ENCODE measurements at places on chromosomes 2 and 18.
A peak's percentile ranks its signal among the peaks of the same experiment; 100 is the strongest.

DNA sequence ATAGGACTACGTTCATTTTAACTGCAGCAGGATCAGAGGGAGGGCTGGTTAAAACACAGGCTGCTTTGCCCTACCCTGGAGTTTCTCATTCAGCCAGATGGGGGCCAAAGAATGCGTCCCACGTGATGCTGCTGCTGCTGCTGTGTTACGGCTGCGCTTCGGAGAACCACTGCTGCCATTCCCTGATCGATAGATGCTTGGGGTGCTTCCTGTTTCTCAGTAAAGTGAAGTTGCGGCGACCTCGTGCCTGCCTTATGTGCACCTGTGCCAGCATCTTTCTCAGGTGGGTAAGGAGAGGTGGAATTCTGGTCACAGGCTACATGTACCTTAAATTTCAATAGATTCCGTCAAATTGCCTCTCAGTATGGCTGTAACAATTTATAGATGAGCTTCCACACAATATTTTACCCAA lies 24.7 kb upstream of the TOGARAM2 start:
- DNase-seq: peak; percentile 47

- DNase-seq: no peak
Measured at GRCh38 chr2:182193291-182193690, 207.6 kb downstream of the PPP1R1C start.

DNA sequence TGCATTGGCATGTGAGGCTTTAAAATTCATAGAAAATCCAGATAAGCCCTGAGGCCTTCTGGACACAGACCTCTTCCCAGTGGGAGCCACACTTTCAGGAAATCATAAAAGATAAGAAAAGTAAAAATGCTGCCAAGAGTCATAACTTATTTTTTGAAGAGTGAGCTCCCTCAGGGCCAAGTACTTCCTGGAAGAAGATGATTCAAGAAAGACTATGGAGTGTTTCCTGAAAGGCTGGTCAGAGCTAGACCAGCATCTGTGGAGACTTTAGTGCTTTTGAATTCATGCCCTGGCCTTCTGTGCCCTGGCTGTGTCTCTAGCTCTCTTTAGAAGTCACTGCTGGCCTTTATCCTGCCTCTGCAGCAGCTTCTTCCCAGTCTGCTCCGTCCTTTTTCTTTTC lies 6.4 kb upstream of the XDH start:
- DNase-seq: no peak

DNA sequence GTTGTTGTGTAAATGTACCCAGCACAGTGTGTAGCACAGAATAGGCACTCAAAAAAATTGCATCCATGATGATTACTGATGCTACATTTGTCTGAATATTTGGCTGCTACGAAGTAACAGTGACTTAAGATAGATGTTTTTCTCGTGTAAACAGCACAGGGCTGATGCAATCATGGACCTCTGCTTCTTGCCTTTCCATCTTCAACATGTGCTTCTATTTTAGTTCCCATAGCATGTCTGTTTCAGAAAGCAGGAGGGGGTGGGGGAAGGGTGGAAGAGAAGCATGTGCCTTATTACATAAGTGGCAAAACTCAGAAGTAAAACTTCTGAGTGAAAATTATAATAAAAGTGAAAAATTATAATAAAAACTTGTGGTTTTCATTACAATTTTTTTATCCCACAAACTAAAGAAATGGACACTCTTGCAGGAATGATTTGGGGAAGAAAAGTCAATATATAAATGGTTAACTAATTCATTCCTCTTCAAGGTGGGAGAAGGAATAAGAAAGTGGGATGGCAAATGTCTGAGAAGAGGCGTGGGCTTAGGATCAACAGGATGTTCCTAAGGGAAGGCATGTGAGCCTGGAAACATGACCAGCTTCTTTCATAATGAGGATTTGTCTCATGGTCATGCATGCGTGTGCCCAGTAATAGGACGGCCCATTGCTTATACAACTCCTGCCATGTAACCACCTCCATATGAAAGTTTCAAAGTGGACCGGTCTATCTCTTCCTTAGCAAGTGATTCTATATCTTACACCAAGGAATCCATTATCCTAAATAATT lies 27.2 kb downstream of the CCBE1 start:
- peak; percentile 87 for DNase-seq

DNA sequence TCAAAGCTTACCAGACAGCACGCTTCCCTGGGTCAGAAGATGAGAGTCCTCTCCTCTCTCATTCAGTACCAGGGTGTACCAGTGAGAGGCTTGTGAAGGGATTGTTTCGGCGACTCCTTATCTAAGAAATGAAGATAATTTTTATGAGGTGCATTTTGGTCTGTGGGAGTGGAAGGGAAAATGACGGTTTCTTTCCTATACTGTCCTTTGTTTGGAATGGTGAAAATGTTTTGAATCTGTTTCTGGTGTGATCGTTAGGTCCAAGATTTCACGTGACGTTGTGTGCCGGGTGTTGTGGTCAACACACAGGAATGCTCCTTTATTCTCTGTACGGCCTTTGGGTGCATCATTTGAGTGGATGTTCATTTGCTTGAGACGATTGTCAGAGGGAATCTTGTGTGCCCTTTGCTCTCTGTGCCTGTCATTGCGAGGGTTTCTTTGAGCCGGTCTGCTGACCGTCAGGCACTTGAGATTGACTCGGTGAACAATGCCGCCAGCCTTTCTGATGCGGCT lies 183.5 kb downstream of the AGAP1 start:
- no peak for DNase-seq

- DNase-seq: peak; percentile 67
Measured at GRCh38 chr2:152766928-152767327, 48.5 kb downstream of the ARL6IP6 start.

GRCh38 chr2:232418056-232418455 lies 11.4 kb downstream of the ALPG start:
- no peak for DNase-seq

GRCh38 chr2:136052369-136053362 lies 65.3 kb downstream of the CXCR4 start:
- DNase-seq: no peak

GRCh38 chr2:198698230-198698629 lies 759.5 kb downstream of the SATB2 start:
- DNase-seq: no peak

DNA sequence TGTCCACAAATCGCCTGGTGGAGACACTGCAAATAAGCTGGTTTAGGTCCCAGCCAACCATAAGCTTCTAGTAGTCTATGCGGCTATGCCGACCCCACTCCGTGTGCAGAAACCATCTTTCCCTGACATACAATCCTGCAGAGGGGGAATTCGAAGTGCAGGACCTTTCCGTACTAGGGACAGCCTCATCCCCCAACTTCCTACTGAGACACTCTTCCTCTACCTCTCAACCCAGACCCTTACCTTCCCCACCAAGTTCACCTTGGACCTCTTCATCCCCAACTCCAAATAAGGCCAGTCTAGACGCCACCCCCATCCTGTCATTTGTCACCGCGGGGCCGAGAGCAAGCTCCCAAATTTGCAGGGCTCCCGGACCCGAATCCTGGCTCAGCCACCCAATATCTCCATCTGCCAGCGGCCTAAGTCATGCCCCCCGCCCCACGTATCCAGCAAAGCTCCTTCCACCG lies 496 bp downstream of the SUCLG1 start:
- peak; percentile 9 for DNase-seq

- no peak for DNase-seq
Measured at GRCh38 chr18:57353137-57353939, 981 bp downstream of the ST8SIA3 start.

DNA sequence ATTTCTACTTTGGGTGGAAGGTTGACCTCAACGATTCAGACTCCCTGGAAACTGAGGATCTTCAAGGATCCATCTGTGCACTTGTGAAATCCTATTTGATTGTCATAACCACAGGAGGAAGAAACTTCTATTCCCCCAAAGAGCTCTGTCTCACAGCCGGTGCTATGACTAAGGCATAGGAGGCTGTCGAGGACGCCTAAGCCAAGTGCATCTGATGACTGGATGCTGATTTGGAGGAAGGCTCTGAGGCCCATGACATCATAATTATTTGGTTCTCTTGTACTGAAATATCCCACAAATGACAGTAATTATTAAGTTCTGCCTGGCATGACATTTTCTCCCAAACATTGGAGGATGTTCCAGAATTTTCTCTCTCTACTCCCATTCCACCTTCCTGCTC lies 13.8 kb upstream of the KCNF1 start:
- DNase-seq: peak; percentile 18

GRCh38 chr2:86050301-86050700 lies 55.4 kb downstream of the POLR1A start:
- DNase-seq: no peak

DNA sequence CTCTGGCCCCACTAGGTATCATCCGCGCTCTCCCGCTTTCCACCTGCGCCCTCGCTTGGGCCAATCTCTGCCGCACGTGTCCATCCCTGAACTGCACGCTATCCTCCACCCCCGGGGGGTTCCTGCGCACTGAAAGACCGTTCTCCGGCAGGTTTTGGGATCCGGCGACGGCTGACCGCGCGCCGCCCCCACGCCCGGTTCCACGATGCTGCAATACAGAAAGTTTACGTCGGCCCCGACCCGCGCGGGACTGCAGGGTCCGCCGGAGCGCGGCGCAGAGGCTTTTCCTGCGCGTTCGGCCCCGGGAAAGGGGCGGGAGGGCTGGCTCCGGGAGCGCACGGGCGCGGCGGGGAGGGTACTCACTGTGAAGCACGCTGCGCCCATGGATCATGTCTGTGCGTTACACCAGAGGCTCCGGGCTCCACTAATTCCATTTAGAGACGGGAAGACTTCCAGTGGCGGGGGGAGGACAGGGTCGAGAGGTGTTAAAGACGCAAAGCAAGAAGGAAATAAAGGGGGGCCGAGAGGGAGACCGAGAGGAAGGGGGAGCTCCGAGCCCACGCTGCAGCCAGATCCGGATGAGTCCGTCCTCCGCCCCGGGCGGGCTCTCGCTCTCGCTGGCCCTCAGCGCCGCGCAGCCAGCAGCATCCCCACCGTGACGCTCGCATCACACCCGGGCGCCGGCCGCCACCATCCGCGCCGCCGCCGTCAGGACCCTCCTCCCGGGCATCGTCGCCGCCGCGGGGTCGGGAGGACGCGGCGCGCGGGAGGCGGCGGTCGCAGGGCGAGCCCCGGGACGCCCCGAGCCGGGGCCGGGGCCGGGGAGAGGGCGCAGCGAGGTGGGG lies 664 bp downstream of the NETO1 start:
- DNase-seq: no peak

DNA sequence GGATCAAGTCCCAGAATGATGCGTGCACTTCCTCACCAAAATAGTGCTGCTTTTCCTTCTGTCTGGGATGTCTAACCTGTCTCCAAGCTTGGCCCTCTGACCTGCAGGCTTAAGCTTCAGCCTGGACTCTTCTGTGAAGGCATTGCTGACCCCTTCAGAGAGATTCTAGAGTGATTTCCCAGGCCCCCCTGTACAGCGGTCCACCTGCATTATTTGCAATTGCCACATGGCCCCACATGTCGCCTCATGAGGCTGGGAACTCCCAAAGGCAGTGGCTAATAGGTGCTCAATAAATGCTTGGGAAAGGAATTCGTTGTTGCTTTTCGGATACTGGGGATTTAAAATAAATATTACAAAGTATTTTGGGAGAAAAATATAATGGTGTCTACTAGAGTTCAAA lies 32.3 kb upstream of the MEP1B start:
- DNase-seq: no peak

DNA sequence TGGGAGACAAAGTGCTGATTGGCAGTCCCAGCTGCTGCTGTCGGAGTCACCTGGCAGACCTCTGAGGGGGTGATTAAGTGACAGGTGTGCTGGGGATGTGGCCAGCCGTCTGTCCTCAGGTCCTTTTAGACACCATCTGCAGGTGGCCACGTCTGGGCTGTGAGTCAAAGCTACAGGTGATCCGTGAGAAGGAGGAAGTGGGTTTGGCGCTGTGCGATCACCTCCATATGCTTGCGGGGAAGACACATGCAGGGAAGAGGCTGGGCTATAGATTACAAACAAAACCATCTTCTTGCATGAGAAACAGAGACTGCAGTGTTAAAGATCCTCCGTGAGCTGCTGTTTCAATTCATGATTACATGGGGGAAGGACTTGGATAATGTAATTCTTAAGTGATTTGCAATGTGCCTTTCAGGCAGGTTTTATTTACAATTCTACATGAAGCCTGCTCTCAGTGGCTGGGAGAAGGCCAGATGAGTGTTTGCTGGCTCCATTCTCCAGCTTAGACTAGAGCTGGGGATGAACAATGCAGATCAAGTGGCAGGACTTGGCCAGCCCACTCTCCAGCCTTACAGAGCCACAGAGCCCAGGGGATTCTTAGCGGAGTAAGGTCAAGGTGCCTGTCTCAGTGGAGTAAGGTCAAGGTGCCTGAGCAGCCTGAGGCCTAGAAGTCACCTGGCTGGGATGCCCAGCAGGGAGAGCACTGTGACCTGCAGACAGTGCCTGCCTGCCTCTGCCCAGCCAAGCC lies 87.8 kb downstream of the LYPD1 start:
- no peak for DNase-seq
